ENCODE measurements at places on chromosomes 7 and 10.

GRCh38 chr10:36313142-36313541, 671.0 kb upstream of the FZD8 start:
- DNase-seq, result no peak

- no peak for DNase-seq
Measured at GRCh38 chr10:45386657-45387056, 12.6 kb downstream of the ALOX5 start.

DNA sequence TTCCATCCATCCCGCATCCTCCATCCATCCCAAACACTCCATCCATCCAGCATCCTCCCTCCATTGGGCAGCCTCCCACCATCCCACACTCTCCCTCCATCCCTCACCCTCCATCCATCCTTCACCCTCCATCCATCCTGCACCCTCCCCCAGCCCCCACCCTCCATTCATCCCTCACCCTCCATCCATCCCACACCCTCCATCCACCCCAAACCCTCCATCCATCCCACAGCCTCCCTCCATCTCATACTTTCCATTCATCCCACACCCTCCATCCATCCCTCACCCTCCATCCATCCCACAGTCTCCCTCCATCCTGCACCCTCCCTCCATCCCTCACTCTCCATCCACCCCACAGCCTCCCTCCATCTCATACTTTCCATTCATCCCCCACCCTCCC, 60.4 kb downstream of the FOXI2 start:
- DNase-seq, result no peak

- no peak for DNase-seq
Measured at GRCh38 chr10:26737730-26738129, 40.2 kb downstream of the PDSS1 start.

DNA sequence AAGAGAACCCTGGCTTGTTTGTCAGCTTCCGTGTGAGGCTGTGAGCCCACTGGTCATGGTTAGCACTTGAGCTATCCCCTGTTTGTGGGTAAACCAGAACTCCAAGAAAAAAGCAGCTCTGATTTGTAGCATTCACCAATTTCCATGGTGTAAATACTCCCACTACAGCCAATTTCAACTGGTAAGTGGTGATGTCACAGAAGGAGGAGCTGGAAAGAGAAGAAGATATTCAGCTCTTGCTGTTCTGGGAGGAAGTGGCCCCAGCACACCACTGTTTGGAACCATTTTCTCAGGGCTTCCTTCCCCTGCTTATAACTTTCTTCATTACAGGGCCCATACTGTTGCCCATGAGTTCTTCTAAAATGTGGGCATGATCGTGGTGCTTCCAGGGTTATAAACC, 500.1 kb upstream of the ZMIZ1 start:
- no peak for DNase-seq

DNA sequence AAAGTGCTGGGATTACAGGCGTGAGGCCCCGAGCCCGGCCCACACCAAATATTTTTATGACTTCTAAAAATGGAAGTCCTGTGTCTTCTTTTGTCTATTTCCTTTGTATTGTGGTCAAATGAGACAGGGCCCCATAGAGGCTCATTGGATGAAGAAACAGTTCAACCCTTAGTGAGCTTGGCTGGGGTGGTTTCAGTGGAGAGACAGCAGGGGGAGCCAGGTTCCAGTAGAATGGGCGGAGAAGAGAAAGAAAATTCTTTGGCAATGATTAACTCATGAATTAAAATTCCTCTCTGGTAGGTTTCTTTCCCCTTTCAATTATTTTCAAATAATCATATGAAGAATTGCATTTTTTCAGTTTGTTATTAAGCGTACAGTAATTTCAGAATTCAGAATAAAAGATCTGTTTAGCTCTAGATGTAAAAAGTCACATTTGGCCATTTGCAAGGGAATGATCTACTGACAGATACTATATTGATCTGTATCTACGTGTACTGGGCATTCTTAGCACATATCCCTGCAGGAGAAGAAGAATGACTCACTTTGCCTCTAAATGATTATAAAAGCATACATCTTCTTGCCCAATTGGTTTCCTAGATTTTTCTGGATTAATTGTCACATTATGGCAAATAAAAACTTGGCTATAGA, 43.2 kb downstream of the PNLIPRP3 start:
- DNase-seq, result no peak

- DNase-seq, result no peak
Measured at GRCh38 chr7:85829817-85830432, 643.1 kb upstream of the SEMA3D start.

GRCh38 chr7:70415179-70415972, 716.6 kb upstream of the GALNT17 start:
- DNase-seq, result no peak

DNA sequence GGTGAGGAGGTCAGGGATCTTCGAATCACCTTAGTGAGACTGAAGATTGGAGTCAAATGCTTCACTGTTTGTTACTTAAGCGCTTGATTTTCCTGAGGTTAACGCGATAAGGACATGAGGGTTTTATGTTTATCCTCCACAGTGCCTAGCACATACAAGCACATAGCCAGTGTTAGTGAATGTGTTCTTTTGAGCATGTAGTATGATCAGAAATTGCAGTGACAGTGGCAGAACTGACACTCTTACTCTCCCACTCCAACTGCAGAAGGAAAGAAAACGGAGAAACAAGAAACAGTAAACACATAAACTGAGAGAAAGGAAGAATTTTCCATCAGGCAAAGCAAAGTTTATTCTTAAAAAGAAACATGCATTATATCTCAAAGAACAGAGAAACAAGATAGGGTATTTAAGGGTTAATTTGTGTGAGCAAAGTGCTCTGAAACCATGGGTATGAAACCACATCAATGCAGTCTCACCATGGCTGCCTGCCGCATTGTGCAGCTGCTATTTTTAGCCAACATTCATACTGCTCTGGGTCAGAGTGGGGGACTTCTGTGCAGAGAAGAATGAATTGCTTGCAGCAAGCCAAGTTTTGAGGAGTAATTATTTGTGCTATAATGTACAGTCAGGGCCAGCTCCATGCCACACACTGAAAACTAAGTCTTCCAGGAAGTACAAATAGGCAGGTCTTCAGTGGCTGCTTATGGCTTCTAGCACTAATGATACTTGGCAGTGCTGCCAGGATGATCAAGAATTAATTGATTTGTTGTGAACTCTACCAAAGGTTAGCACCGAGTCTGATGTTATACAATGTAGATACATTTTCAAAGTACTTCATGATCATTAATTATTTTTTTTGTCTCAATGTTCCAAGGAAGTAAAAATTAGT, 152.0 kb downstream of the MACC1 start:
- DNase-seq, result no peak

- DNase-seq, result no peak
Measured at GRCh38 chr10:73494213-73494612, 1.6 kb downstream of the PPP3CB start.

DNA sequence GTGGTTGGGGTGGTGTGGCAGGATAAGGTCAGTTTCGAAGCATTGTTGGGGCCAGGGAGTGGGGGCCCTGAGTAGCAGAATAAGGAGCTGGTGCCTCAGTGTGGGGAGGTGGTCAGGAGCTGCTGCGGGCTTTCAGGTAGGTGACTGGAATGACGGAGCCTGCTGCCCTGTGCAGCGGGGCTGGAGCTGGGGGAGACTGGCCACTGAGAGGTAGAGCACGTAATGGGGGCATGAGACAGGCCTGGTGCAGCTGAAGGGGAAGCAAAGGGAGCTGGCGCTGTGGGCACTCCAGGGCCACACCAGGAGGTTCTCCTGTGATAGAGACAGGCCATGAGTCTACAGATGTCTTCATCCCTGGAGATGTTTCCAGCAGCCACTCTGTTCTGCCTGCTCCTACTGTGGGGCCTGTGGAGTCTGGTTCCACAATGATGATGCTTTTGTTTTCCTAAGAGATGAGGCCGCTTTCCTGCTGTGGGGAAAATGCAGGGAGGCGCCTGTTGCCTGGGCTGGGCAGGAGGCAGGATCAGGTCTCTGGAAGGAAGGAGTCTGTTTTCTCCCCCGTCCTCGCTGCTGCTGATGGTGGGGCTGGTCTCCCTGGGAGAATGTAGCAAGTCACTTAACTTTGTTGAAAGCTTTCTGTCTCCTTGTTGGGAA, 31.1 kb downstream of the NUB1 start:
- DNase-seq, result no peak

- DNase-seq, result no peak
Measured at GRCh38 chr10:96260014-96260413, 11.4 kb downstream of the BLNK start.

- DNase-seq, result peak; percentile 2
Measured at GRCh38 chr10:8238986-8239385, 184.5 kb downstream of the GATA3 start.

- no peak for DNase-seq
Measured at GRCh38 chr10:111084366-111085255, 7.8 kb downstream of the ADRA2A start.

GRCh38 chr10:128536259-128536658, 410.0 kb upstream of the MKI67 start:
- DNase-seq, result no peak

- no peak for DNase-seq
Measured at GRCh38 chr10:75291805-75292204, 56.0 kb upstream of the COMTD1 start.

- no peak for DNase-seq
Measured at GRCh38 chr7:71770269-71770907, 638.4 kb downstream of the GALNT17 start.

GRCh38 chr7:155781433-155781832, 30.8 kb downstream of the SHH start:
- no peak for DNase-seq
